G401 (cell line): ENCODE measurements at places on chromosomes 13 and 19. TPM values are rescaled to one million over a fixed set of nuclear protein-coding genes. Genes with fewer than 3 reads are reported as not detected.

LMTK3 gene
- total RNA-seq: 8.1 and 12.5 TPM in 2 replicates

DCAF15 gene
- 33.2 and 38.2 TPM in 2 replicates for total RNA-seq

AKAP8L gene
- 86.3 and 92.4 TPM in 2 replicates for total RNA-seq

CARM1 gene
- 41.8 and 54.2 TPM in 2 replicates for total RNA-seq

PCCA gene
- total RNA-seq: 15.4 and 22.1 TPM in 2 replicates

ZNF415 gene
- total RNA-seq: 2.3 and 3.6 TPM in 2 replicates

MIDN gene
- 14.0 and 17.5 TPM in 2 replicates for total RNA-seq

ZNF90 gene
- not detected in 2 replicates for total RNA-seq

CGB2 gene
- total RNA-seq: not detected in 2 replicates

MISP3 gene
- 2.8 and 4.6 TPM in 2 replicates for total RNA-seq

KANK2 gene
- total RNA-seq: 122 and 129 TPM in 2 replicates

CRX gene
- 0.34 and 0.68 TPM in 2 replicates for total RNA-seq

THSD1 gene
- total RNA-seq: 0.55 and 1.3 TPM in 2 replicates

TEKTIP1 gene
- not detected in 2 replicates for total RNA-seq

PROZ gene
- not detected in 2 replicates for total RNA-seq

PDE4C gene
- total RNA-seq: 11.1 and 17.0 TPM in 2 replicates

TRPC4 gene
- not detected in 2 replicates for total RNA-seq

ZNF530 gene
- total RNA-seq: 6.5 and 8.3 TPM in 2 replicates
